ENCODE measurements at places on chromosomes 12 and 14.

DNA sequence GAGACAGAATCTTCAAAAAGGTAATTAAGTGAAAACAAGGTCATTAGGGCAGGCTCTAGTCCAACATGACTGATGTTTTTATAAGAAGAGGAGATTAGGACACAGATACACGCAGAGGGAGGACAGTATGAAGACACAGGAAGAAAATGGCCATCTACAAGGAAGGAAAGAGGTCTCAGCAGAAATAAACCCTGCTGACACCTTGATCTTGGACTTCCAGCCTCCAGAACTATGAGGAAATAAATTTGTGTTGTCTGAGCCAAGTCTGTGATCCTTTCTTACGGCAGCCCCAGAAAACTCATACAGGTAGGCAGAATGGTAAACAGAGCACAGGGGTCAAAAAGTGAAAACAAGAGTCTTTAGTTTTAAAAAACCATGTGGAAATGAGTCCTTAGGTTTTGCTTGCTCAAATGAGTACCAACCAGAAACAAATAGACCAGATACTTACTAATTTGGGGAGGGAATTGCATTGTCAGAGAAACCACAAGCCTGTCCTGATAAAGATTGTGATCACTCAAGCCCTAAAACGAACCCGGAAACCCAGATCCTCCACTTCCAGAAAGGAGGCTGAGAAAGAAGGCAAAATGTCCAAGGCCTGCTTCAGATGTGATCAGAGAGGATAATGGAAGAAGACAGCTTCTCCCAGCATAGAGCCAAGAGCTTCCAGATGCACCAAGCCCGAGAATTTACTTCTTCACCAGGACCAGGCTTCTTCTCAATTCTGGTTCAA is 93.9 kb downstream of the DUSP6 start:
- no peak for DNase-seq

GRCh38 chr14:50334211-50334610 is 22.1 kb downstream of the DMAC2L start:
- DNase-seq: no peak

DNA sequence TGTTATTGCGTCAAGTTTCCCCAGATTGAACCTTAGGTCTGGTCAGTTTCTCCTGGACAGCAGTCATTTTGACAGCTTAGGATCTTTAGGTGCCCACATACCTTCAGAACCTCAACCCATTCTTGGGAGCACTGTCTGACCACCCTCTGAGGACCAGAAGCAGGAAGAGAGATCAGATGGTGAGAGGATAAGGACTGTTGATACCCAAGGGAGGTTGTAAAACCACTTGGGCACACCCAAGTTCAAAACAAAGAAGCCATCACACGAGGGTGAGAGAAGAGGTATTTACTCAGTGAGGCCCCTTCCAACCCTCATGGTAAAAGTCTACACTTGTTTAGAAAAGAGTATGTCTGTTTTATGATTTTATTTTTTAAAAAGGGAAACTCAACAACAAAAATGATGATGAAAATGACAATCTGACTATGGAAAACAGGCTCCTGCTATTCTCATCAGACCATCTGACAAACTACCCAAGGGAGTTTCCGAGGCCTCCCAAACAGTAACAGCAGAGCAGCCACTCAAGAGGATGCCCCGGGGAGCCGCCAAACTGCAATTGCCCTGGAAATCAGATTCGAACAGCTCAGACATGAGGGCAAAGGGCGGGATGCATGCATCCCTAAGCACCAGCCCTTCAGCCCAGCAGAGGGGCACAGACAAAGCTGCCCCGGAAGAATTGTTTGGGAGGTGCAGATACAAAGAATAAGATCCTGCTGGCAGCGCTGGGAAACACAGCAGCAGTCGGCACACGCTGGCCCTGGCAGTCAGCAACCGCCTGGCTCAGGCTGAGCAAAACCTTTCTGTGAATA is 162.6 kb upstream of the PLEKHG7 start:
- no peak for DNase-seq

DNA sequence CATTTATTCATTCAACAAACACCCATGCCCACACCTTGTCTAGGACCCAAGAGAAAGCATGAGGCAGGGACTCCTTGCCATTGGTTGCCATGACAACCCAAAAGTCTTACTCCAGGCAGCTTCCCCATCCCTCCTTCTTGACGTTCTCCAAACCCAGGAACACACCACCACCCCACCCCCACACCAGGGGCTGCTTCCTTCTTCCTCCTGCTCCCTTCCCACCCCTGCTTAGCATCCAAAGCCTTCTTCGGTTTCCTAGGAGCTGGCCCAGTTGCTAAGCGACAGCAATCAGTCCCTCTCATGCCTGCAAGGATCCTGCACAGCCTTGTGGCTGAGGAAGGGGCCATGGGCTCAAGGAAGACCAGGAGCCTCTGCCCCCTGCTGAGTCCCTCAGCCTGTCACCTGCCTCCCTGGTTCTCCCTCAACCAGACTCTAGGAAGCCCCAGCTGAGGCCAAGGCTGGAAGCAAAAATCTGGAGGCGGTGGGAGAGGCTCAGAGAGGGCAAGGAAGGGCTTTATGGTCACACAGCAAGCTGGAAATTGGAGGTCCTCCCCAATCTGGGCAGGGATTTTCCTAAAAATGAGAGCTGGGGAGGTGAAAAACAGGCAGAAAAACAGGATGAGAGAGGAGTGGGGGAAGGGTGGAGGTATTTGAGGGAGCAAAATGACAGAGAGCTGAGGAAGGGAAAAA is 15.4 kb downstream of the RASAL1 start:
- no peak for DNase-seq

GRCh38 chr14:68968721-68969120 is 10.4 kb downstream of the ACTN1 start:
- DNase-seq: no peak

DNA sequence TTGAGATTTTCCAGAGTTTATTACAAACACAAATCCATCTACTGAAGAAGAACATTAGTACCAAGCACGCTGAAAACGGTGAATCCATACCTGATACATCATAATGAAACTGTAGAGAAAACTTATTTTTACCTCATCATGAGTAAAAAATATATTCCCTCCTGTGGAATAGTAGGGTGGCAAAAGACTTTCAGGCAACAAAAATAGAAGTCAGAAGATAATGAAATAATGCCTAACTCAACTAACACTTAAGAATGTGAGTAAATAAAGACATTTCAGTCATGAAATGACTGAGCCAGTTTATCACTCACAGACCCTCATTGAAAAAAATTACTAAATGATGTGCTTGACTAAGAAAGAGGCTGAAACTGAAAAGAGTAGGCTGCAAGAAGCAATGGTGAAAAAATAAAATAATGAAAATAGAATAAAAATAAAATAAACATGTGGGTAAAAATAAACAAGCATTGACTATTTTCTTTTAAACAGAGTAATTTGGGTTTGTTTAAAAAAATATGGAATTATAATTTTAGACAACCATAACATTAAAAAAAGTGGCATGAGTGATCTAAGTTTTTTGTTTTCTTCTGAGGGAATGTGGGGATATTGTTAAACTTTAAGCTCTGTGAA is 148.6 kb downstream of the ASCL1 start:
- DNase-seq: no peak

GRCh38 chr12:171743-172676 is 41.9 kb downstream of the SLC6A12 start:
- no peak for DNase-seq

Data from keratinocyte (primary cell).